DMS53 (cell line): ENCODE measurements at places on chromosomes 1 and 21.

- DNase-seq: no peak
Observed at GRCh38 chr1:57518496-57518895, 94.6 kb upstream of the DAB1 start.

- no peak for DNase-seq
Observed at GRCh38 chr1:12003762-12004161, 15.5 kb upstream of the MIIP start.

DNA sequence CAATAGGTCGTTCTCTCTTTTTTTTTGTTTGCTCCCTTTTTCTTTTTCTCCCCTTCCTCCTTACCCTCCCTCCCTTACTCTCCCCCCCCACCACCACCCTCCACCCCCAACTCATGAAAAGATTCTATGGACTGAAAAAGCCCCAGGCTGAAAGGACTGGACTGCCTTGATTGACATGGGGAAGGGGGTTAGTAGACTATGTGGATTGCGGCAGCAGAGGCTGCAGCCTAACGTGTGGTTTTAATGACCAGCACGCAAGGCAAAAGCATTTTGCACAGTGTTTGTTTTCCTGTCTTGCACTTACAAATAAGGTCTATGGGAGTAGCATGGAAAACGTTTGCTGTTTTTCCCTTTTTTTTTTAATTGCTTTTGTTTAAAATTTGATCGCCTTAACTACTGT lies 5.5 kb downstream of the ZBTB18 start:
- no peak for DNase-seq

GRCh38 chr1:41610361-41610760 lies 125.9 kb upstream of the EDN2 start:
- no peak for DNase-seq

DNA sequence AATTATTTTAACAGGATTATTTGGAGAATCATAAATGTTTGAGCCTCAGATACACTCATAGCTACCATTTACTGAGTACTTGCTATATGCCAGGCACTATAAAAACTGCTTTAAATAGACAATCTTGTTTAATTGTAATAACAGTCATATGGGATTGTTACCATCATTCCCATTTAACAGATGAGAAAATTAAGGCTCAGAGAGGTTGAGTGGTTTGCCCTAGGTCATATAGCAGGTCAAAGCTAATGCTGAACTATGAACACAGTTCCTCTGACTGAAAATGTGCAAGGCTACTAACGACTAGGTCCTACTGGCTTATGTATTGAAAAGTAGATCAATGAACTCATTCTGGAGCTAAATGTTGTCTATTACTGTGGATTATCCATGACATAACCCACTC lies 63.4 kb downstream of the DDR2 start:
- no peak for DNase-seq

DNA sequence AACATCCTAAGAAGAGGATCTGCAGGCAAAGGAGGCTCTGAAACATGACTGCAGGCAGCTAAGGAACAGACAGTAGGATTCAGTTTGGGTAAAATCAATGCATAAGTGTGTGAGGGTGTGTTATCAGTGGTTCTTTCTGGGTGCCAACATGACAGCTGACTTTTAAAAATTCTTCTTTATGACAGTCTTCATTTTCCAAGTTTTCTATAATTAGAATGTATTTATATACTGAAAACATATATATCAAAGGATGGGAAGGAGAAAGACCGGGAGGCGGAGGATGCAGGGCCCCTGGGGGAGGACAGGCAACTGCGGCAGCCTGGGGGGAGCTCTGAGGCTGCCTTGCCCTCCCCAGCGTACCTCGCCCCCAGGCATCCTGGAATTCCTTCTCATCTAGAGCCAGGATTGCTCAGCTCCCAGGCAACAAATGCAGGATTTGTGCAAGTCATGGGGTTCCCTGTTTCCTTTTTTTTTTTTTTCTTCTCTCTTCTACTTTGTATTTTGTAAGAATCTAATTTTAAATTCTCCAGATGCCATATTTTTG lies 104.8 kb downstream of the CSMD2 start:
- DNase-seq: no peak

GRCh38 chr21:41578716-41579115 lies 70.8 kb upstream of the TMPRSS2 start:
- no peak for DNase-seq

- no peak for DNase-seq
Observed at GRCh38 chr1:82386365-82387011, 585.8 kb downstream of the ADGRL2 start.

GRCh38 chr21:44092211-44092610 lies 15.0 kb upstream of the PWP2 start:
- DNase-seq: no peak

DNA sequence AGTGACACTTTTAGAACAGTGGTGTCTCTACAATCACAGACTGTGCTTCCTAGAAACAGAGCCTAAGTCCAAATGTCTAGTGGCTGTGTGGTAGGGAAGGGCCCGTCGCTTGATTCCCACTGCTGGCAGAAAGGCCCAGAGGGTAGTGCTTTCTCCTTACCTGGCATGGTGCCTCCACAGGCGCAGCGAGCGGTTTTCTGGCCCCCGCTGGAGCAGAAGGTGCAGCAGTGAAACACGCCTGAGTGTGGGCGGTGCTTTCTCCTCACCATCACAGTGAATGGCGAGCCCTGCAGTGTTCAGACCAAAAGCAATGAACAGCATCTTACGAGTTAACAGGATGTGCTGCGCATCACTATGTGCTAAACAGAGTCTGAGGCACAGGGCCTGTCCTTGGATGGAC lies 8.3 kb downstream of the TRIM45 start:
- no peak for DNase-seq

GRCh38 chr1:36511804-36512798 lies 29.4 kb upstream of the CSF3R start:
- DNase-seq: no peak

- peak; percentile 8 for DNase-seq
Observed at GRCh38 chr1:109371341-109371739, 26.4 kb downstream of the SORT1 start.

- peak; percentile 59 for DNase-seq
Observed at GRCh38 chr1:206001476-206001888, 1.7 kb downstream of the RAB7B start.

GRCh38 chr1:116357487-116357886 lies 15.6 kb upstream of the ATP1A1 start:
- DNase-seq: no peak
